ENCODE measurements at places on chromosomes 12 and 14.

- no peak for DNase-seq
Observed at GRCh38 chr12:28975564-28976340, 173.3 kb upstream of the FAR2 start.

DNA sequence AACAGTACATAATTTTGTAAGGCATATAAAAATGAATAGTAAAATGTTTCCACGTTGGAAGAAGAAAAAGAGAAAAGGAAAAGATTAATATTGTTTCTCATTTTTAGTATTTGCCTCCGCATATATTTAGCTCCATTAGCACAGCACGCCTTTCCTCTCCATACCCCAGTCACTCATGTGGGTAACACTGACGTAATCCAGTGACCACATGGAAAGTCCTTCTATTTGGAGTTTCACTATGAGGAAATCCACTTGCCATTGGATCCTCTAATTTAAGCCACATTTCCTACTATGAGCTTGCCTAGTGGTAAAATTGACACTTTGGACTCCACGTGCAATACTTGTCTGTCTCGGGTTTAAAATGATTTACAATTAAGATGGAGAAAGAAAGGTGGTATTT is 5.7 kb upstream of the SLCO1A2 start:
- DNase-seq, result no peak

DNA sequence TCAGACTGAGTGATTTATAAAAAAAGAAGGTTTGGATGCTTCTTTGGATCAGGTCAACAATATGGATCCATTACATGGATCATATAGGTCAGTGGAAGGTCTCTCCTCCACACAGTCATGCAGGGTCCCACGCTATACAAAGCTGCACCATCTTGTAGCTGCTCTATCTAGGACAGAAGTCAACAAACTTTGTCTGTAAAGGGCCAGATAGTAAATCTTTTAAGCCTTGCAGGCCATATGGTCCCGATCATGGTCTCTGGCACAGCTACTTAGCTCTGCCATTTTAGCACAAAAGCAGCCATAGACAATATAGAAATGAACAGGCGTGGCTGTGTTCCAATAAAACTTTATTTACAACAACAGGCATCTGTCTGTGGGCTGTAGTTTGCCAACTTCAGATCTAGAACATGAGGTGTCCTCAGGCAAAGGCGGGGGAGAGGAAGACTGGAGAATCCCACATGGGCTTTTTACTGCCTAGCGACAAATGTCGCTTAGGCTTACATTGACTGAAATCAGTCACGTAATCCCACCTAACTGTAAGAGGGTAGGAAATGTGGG is 36.7 kb downstream of the TMEM233 start:
- DNase-seq, result no peak

GRCh38 chr12:88558340-88558867 is 21.9 kb downstream of the KITLG start:
- DNase-seq, result no peak

DNA sequence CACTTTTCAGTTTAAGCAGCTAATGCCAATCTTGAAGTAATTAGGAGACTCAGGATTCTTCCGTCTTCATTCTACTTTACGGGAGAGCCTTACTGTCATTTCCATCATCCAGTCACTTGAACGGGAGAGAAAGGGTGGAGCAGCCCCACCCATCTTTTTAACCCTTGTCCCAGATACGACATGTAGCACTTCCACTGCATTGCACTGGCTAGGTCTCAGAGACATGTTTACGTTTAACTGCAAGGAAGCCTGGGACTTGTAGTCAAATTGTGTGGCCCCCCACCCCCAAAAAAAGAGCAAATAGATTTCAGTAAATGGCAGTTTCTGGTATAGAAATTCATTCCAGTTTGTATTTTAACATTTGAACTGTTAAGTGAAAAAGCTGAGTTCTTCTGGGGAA is 46.1 kb upstream of the SYT1 start:
- no peak for DNase-seq

DNA sequence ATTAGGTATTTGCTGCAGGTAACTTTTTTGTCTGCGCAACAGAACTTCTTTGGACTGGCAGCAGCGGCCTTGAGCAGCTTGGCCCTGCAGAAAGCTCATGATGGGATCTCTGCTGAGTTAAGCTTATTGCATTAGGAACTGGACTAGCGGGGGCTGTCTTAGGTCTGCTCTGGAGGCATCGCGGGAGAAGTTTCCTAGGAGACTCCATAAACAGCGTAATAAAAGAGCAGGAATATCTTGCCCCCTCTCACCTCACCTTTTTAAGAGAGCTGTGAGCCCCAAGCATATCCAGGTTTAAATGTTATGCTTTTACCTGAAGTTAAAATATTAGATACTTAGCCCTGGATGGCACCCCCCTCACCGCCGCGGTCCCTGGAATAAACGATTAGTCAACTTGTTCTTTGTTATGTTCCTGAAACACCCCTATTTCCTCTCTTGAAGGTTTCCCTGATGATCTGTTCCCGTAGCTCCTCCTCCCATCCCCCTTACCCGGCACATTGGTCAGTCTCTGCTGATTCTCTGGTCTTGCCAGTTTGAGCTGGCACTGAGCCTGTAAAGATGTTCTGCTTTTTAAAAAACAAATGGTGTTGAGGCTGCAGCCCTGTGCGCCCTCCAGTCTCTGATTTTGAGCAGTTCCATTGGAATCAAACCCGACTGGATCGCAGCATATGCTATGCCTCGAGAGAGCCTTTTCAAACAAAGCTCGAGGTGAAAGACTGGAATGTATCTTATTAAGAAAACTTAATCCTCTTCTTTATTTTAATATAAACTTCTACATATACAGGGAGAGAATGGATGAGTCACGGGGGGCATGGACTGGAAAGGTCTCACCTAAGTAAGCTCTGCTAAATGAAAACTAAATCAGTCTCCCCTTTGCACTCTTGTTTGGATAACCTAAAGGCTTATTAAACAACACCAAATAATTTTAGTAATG is 1.9 kb downstream of the MLXIP start:
- DNase-seq, result peak; percentile 73

DNA sequence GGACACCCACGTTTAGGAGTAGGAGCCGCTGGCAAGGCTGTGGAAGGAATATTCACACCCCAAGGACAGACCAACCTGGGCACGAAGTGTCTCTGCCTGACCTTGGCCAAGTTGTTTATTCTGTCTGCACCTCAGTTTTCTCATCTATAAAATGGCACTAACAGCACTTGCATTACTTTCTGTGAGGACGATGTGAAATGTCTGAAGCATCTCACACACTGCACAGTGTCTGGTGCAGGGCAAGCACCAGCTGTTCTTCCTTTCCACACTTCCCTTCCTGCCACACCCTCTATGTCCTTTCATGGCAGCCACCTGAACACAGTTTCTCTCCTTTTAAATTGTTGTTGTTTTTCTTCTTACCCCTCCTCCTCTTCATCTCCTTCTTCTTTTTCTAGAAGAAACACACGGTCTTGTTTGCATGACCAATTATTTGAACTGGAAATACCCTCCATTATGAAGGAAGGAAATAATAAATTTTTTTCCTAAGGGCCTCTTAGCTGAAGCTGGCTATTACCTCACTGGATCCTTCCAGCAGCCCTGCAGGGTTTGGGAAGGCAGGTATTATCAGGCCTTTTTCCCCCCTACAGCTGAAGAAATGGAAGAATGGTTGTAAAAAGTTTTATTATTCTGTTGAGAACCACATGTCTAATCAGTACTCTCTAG is 42.9 kb upstream of the ATP23 start:
- DNase-seq, result no peak

Measured in AG08395 (cell line).